ENCODE measurements at places on chromosomes 1 and 21.

GRCh38 chr1:39720094-39720999 lies 18.3 kb upstream of the PPIE start:
- DNase-seq, result peak; percentile 81

DNA sequence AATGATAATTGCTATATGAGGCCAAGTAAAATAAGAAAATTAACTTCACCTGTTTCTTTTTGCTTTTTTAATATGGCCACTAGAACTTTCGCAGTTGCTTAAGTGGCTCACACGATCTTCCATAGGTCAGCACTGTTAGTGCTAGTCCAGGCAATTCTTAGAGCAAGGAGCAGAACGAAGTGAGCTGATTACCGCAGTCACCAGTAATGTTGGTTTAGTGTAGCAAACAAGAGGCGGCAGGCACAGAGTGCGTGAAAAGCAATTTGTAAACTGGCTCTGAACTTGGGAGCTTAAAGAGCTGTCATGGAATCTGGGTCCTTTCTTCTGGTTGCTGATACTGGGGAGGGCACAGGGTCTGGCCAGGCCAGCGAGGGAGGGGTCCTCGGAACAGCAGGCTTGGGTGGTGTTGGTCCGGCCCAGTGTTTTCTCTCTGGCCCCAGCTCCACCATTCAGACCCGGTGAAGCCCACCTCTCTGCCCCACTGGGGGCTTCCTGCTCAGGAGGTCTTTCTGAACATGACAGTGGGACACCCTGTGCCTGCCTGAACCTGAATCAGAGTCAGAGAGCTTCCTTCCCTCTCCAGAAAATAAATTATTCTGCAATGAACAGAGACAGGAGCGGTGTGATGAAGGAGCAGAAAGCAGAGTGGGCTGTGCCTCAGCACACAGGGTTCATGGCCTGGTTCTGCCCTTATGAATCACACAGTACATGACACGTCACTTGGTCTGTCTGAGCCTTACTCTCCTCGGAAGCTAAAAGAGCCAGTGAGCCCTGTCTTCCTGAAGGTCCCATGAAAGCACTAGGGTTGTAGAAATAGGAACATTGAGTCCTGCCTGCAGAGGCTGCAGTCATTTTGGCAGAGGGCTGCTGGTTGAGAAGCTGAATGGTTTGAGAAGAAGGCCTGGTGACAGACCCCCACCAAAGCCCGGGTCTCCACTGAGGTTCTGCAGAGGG lies 11.9 kb downstream of the ETS2 start:
- DNase-seq, result peak; percentile 68

GRCh38 chr21:21324297-21324696 lies 326.1 kb downstream of the NCAM2 start:
- DNase-seq, result no peak

DNA sequence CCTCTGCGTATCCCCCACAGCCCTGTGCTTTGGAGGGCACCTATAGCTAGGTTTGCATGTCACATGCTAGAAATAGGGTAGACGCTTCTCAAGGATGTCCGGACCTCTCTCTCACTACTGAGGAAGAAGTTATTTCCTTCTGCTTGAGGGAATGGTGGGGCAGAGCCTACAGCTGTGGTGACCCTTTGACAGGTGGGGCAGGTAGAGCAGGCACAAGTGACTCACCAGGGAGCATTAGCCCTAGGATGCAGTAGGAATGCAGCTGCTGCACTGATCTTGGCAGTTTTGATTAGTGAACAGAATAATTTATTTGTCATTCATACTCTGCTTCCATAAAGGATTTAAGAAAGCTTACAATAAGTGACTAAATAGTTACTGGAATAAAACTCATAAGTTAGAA lies 129.6 kb upstream of the HOOK1 start:
- no peak for DNase-seq

Measured in fibroblast of pulmonary artery (primary cell).